ENCODE measurements at places on chromosomes 2 and 18.

DNA sequence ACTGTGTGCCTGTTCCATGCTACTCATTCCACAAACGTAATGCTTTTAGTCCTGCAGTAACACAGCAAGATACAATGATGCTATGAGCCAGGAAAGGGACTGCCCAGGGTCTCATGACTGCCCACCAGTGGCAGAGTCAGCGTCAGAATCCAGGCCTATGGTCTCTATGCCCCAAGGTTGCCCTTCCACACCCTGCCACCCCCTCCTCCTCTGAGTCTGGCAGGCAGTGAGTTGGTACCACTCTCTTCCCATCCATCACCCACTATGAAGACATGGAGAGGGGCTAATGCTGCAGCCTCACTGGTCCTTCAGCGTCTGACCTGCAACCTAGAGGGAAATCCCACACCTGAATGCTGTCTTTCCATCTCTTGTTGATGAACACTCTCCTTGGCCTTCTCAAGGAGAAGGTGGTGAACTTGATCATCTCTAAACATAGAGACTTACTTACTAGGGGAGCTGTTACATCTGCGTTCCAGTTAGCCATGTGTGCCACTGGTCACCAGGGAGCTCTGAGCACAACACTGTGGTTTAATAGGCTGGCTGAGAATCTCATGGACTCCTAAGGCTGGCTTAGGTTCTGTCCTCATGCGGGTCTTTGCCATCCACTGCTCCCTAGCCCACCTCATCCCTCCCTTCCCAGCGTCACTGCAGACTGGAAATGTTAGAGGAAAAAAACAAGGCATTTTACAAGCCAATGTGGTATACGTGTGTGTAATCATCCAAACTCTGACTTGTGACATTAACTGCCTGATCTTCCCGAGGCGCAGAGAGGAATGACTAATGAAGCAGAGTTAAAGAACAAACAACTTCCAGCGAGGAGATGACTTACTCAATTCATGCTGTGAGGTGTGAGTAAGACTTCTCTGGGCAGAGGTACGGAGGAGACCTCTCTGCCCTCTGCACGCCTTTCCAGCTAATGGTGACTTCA is 28.8 kb downstream of the STEAP3 start:
- DNase-seq: peak; percentile 40

DNA sequence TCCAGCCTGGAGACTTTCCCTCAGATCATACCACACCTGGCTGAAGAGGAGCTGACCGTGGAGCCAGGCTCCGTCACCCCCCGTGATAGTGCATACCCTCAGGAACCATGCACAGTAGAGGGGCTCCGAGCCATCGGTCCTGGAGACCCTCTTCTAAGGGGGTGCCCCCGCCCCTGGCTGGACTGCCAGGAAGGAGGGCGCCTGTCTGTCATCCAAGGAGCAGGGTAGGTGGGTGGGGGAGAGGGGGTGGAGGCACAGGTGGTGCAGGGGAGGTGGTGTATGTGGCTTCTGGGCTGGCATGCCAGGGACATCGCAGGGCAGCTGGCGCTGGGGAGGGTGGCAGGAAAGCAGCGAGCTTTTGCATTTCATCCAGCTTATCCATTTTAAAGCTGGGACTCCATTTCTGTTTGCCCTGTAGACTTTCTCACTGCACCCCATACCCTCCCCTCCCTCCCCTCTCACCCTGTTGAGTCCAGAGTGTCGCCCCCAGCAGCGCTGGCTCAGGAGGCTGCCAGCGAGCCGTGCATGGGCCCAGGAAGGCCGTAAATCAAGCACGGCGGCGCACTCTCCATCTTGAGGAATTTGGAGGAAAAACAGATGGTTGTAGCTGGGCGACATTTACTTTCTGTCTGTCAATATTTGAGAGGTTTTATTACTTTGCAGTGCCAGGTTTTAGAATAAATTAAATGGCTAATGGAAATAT is 56.2 kb upstream of the HS6ST1 start:
- no peak for DNase-seq

- DNase-seq: peak; percentile 87
Observed at GRCh38 chr2:128563348-128563687, 244.7 kb upstream of the HS6ST1 start.

- no peak for DNase-seq
Observed at GRCh38 chr2:233059797-233060500, at the start of gene INPP5D. TSS of gene INPP5D (plus strand) at chr2:233060342. CDS start at chr2:233060479, 137 bp downstream.

- no peak for DNase-seq
Observed at GRCh38 chr2:28173377-28173776, 219.3 kb upstream of the FOSL2 start.

- no peak for DNase-seq
Observed at GRCh38 chr2:68774569-68775271, 40.1 kb downstream of the ARHGAP25 start.

DNA sequence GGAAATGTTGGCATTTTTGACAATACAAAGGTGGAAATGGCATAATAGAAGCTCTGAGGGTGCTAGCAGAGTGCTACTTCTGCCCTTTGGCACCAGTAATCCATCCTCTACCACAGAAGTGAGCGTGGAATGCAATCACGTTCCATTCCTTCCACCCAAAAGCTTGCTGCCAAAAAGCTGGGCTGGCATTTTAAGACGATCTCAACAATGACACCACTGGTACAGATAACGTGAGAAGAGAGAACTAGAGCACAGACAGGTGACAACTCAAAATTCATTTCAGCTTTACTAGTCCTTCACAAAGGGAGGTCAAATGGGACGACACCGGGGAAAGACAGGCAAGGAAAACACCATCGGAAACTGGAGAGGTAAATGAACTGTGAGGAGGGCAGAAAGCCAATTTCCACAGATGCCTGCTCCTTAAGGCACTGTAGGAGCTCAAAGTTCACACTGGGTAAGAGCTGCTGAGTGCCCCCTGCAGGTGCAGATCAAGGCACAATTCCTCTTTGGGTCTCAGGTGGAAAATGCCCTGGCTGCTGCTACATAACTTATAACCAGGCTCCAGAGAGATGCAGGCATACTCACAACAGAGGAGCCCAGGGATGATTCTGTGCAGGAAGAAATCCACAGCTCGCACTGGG is 50.7 kb upstream of the RNU4ATAC start:
- no peak for DNase-seq

GRCh38 chr2:129404000-129404685 is 575.3 kb upstream of the RAB6C start:
- DNase-seq: no peak

GRCh38 chr18:27298214-27298804 is 113.2 kb upstream of the CHST9 start:
- no peak for DNase-seq

DNA sequence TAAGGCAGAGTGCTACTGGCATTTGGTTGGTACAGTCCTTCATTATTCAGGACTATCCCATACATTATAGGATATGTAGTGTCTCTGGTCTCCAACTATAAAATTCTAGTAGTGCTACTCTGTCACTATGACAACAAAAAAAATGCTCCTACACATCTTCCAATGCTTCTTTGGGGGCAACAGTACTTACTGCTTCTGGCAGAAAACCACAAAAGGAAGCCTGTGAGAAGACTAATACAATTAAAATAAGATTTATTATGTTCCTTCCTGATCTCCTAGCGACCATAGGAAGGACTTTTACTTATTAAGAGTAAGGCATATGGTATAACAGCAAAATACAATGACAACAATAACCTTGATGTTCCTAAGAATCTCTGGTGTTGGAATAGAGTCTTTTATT is 48.4 kb upstream of the CPO start:
- DNase-seq: no peak

DNA sequence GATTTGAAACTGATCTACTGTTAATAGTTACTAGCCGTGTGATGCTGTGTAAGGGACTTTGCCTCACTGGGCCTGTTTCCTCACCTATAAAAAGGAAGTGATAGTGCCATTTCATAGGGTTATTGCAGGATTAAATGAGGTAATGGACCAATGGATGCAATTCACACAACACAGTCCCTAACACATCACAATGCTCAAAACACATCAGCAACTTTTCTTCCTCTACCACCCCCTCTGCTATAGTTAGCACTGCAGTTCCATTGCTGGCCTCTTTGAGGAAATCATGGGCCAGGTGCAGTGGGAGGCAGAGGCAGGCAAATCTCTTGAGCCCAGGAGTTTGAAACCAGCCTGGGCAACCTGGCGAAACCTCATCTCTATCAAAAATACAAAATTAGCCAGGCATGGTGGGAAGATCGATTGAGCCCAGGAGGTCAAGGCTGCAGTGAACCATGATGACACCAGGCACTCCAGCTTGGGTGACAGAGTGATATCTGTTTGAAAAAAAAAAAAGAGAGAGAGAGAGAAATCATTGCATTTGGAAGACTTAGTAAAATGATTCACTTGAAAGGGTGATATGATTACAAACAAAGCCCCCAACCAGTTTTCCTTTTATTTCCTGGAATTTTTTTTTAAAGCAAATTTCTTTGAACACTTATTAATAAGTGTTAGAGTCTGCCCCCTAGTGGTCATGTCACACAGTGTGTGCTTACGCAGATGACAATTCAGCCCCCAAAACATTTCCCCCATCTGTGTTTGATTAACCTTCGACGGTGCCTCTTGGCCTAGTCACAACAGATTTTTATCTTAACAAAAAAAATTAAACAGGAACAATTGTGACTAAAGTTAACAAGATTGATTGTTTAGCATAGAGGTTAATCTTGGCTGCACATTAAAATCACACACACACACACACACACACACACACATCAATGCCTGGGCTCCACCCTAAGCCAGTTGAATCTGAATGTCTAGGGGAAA is 88.6 kb upstream of the BCL11A start:
- peak; percentile 10 for DNase-seq

GRCh38 chr2:241304039-241304670 is 11.3 kb downstream of the HDLBP start:
- DNase-seq: no peak

DNA sequence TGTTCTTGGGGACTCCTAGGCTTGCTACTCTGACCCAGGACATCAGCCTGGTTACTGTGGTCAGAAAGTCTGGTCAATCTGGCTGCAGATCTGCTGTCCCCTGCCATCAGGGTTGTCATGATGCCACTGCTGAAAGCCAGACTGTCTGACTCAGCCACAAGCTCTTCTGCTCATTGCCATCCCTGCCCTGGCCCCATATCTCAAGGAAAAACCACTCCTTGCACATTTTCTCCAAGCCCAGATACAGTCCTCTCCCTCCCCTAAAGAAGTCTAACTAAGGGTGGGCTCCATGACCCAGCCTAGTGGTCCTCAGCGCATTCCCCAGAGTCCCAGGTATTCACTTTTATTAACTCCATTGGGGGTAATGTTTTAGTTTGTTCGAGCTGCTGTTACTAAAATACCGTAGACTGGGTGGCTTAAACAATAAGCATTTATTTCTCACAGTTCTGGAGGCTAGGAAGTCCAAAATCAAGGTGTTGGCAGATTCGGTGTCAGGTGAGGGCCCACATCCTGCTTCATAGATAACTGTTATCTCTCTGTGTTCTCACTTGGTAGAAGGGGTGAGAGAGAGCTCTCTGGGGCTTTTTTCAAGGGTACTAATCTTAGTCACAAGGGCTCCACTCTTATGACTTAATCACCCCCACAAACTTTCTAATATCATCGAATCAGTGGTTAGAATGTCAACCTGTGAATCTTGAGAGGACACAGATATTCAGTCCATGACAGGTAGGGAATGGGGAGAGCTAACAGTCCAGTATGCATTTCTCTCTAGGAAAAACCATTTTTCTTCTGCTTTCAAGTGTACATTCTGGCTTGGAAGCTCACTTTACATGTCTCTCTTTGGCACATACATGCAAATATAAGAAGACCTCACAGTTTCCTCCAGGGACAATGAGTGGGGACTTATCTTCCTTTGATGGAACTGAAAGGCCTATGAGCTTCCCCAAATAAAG is 94.8 kb upstream of the CXCR4 start:
- no peak for DNase-seq

DNA sequence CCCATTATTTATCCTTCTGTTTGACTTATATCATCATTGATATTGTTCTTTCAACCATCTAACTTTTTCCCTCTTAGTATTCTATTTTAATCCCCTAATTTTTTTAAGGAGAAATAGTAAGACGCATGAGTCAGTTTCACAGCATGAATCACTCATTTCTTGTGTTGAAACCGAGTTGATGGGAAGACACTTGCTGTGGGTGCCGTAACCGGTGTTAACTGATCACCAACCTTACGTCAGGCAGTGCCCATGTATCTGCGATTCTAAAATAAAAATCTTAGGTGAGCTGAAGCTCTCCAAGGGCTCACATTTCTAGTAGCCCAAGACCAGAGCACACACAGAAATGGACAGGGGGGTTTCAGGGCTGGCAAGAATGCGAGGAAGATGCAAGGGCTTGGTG is 348.1 kb downstream of the GALR1 start:
- no peak for DNase-seq

GRCh38 chr2:26585100-26585499 is 56.1 kb downstream of the CIB4 start:
- DNase-seq: no peak

DNA sequence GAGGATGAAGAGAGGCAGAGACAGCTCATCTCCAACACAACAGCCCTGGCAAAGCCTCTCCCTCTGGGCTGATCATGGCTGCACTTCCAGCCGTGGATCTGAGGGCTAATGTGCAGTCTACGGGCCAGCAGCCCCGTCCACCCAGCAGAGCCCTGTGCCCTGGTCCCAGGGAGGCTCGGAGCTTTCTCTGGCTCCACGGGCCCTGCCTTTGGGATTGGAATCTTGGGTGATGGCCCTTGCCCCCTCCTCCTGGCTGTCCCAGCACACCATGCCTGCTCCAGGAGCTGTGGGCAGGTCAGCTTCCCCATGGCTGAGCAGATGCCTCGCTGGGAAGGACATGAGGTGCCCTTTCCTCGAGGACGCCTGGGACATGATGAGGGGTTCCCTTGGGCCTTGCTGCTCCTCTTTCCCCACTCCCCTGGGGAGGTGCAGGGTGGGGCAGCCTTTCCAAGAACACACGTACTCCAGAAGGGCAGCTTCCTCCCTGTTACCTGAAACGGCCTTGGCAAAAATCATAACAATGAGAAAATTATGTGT is 66.9 kb downstream of the C18orf63 start:
- DNase-seq: no peak

DNA sequence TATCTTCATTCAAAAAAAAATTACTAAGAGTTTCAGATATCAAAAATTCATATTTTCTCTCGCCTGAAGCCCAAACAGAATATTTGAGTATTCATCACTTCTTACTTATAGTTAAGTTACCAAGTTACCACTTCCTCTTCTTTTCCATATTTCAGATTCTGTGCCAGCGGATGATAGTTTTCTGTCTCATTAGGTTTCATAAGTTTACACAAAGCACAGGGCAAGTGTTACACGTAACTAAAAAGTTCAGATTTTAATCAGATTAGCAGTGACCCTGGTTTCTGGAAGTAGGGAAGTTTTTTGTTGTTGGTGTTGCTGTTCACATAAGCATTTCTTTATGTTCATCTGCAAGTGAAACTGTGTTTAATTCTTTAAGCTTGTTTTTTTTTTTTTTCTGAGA is 10.2 kb downstream of the AFTPH start:
- DNase-seq: no peak

DNA sequence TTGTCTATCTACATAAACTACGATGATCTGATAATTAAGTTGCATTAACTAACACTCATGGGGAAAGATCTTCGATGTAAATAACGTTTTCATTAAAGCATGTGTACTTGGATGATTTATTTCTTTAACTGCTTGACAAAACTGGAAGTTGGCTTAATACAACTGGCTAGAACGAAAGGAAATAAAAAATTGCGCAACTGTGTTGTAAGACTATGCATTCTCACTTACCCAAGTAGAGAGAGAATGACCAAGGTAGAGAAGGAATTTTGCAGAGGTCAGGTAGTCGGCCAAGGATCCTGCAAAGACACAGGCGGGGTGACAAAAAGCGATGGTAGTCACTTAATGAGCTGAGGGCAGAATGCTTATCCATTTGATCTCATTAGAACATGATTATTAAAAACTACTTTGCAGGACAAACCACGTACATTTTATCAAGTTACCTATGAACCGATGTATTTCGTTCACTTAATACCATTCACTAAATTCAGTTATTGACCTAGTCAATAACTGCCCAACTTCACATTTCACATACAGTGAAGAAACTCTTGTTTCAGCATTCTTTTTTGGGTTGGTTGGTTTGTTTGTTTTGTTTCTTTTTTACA is 900 bp downstream of the SLC40A1 start:
- no peak for DNase-seq

Measured in AG09319 (cell line).